Stimulated activated CD4-positive, alpha-beta T cell treated with anti-CD3 and anti-CD28 coated beads, TNF-alpha, amount 100 ng/mL, for 24 hours (primary cell): ENCODE measurements at places on chromosomes 1 and 21.

- DNase-seq, result no peak
These were observed 73.1 kb upstream of the LRRN2 start for GRCh38 chr1:204758601-204759000.

DNA sequence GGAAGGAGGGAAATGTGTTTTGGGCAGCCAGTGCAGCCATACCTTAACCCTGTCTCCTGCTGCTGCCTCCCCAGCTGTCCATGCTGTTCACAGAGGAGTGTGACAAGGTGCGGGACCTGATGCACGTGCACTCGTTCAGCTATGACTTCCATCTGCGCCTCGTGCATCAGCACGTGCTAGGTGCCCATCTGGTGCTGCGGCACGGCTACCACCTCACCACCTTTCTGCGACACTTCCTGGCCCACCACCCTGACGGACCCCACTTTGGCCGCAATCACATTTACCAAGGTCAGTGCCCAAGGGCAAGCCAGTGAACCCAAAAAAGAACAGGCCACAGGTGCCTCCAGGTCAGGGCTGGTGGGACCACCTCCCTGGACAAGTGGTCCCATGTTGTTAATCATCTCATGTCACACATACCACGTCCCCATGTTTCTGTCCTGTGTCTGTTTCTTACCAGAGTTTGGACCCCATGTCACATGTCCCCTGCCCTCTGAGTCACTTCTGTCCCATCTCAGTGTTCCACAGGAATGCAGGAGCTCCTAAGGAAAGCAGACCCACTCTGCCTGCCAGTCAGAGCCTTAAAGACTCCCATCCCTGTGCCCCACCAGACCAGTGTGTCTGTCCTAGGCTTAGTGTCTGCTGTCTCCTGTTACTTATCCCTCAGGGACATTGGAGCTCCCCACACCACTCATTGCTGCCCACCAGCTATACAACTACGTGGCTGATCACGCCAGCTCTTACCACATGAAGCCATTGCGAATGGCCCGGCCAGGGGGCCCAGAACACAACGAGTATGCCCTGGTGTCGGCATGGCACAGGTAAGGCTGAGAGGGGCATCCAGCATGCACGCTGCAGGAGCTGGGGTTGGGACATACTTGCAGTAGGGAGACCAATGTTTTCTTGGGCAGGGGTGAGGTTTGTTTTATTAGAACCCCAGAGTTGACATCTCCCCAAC, 6.6 kb downstream of the HYI start:
- DNase-seq, result no peak

- DNase-seq, result no peak
These were observed 5.6 kb downstream of the AHCTF1 start for GRCh38 chr1:246925997-246926626.

GRCh38 chr1:155022136-155022926, 11.2 kb downstream of the DCST2 start:
- no peak for DNase-seq

DNA sequence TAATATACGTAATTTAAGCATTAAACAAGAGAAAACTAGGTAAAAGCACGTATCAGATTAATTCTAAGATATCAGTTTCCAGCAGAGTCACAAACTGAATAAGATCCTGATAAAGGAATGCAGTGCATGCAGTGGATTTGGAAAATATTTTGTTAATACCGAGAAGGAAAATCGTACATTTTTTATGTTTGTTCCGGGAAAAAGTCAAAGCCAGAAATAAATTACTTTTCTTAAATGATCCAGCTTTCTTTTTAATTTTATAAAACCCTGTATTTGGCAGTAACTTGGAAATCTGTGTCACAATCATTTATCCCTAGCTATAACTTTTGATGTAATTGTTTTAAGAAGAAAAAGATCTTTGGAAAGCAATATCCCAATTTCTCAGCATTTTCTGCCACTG, 955 bp downstream of the PALMD start:
- no peak for DNase-seq

- no peak for DNase-seq
These were observed 1.6 kb downstream of the HIVEP3 start for GRCh38 chr1:41917076-41917475.

GRCh38 chr1:195939844-195940243, 668.4 kb downstream of the KCNT2 start:
- no peak for DNase-seq

DNA sequence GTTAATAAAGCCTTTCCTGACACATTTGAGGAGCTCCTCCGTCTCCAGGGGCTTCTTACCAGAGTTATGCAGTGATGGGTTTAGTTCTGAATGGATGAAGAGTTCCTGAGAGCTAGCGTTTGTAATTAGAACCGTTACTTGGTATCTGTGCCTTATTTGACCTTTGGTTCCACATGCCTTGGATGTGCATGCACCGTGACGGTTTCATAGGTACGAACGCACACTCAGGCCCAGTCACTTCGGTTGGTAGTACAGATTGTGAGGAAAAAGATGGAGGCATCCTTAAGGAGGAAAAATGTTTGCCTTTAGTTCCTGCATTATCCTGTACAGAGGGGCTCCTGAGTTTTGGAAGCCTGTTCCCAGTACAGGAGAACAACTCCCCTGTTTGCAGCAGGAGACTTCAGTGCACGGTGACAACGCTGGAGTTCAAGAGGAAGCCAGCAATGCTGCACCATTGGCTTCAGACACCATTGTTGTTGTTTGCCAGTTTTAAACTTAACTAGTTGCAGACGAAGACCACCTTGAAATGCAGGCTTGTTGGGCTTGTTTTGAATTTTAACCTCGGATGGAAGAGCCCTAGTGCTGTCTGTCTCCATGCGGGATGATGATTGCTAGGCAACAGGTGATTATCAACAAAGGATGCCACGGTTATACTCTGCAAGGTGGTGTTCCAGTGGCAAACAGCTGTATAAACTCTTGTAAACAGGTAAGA, 8.2 kb downstream of the RBM15 start:
- no peak for DNase-seq

DNA sequence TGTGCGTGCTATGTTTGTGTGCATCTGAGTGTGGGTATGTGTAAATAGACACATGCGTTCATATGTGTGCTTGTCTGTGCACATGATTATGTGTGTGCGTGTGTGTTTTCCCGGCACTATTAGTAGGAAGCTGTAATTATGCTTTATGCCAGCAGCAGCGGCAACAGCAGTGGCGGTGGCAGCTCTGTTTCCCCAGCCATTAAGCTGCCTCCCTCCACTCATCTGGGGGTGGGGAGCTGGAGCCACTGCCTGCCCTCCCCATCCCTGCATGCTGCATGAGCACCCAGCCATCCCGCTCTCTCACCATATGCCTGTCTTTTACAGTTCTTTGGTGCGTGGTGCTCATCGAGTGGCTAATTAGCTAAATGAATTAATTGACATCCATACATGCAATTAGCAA, 30.5 kb upstream of the ACOT11 start:
- no peak for DNase-seq

GRCh38 chr1:241624935-241625334, 15.2 kb downstream of the CHML start:
- no peak for DNase-seq

- DNase-seq, result no peak
These were observed 24.3 kb downstream of the CHODL start for GRCh38 chr21:18268906-18269305.

DNA sequence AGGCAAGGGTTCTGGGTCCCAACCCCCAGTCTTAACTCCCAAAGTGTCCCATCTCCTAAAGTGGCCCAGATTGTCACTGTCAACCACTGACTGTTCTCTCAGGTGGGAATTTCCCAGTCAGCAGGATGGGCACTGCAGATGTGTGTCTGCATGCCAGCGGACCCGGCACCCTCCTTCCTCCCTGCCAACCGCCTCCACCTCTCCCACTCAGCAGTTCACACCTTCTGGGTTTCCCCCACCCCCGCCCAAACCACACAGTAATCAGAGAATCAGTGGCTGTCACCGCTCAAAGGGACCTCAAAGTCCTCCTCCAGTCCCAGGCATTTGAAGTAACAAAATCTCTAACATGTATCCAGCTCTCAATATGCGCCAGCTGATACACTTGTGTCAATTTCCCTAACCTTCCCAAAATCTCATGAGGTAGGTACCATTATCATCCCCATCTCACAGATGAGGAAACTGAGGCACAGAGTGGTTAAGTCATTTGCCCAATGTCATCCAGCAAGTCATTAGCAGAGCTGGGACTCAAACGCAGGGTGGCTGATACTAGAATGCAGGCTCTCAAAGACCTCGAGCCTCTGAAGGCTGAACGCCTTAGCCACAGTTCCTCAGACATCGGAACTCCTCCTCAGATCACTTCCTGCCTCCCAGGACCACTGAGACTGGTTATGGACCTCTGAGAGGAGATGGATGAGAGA, 4.8 kb downstream of the RUNX3 start:
- DNase-seq, result peak; percentile 67

DNA sequence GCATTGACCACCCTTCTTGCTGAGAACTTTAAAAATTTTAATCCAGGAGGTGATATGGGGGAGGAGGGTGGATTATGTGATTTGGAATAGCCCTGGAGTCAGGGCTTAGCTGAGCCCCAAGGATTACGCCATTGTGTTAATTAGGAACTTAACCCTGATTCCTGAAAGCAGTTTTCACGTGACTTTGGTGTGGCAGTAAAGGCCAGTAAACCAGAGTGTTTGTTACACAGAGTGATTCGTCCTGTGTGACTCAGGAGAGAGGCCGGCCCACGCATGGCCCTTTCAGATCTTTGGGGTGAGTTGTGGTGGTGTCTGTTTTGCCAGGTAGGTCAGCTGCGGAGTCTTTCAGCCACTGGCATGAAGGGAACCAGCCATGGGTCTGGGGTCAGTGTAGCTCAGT, 107.6 kb downstream of the NOS1AP start:
- no peak for DNase-seq

GRCh38 chr1:47187926-47188250, 1.9 kb downstream of the PDZK1IP1 start:
- DNase-seq, result no peak

GRCh38 chr1:115560027-115560426, 81.7 kb upstream of the VANGL1 start:
- no peak for DNase-seq

DNA sequence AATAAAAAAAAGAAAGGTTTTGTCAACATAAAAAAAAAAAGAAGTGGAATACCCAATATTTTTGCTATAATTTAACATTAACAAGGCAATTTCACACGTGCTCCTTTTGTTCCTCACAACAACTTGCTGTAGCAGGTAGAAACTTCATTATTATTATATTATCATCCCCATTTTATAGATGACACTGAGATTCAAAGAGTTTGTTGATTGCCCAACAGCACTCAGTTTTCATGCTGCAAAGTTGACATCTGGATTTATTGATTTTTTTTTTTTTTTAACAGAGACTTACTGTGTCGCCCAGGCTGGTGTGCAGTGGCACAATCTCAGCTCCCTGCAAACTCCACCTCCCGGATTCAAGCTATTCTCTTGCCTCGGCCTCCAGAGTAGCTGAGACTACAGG, 8.9 kb upstream of the ESRRG start:
- no peak for DNase-seq
